ENCODE measurements at places on chromosomes 3 and 15.

DNA sequence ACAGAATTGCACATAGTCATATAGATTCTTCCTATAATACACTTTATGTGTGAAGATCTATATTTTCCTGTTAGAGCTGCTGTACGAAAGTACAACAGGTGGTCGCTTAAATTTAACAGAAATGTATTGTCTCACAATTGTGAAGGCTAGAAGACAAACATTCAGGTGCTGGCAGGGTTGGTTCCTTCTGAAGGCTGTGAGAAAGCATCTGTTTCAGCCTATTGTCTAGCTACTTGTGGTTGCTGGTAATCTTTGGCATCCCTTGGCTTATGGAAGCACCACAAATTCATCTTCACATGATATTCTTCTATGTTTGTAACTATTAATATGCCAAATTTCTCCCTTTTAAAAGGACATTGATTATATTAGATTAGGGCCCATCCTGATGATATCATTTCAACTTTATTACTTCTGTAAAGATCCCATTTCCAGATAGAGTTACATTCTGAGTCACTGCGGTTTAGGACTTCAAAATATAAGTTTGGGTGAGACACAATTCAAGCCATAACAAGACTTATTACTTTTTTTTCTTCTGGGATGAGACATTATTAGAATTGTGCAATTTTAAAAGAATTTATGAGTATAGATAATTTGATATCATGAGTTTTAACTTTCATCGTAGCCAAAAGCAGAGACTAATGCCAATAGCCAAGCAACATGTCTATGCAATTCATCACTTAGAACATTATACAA is 248.1 kb upstream of the BCHE start:
- DNase-seq: no peak

DNA sequence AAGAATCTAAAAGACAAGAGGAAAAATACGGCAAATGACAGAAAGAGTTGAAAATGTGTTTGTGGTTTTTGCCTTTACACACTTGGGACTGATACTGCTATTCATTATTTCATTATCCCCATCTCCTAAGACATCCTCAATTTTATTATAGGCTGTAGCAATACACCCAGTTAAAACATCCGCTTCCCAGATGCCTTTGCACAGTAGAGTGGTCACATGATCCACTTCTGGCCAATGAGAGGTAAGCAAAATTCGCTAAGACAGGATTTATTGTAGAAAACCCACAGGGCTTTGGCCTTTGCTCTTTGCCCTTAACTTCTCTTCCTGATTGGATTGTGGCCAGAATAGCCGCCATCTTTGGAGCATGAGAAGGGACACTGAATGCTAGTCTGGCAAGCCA is 53.2 kb upstream of the BOC start:
- DNase-seq: no peak

GRCh38 chr3:129039271-129040038 is 21.1 kb upstream of the GP9 start:
- no peak for DNase-seq

DNA sequence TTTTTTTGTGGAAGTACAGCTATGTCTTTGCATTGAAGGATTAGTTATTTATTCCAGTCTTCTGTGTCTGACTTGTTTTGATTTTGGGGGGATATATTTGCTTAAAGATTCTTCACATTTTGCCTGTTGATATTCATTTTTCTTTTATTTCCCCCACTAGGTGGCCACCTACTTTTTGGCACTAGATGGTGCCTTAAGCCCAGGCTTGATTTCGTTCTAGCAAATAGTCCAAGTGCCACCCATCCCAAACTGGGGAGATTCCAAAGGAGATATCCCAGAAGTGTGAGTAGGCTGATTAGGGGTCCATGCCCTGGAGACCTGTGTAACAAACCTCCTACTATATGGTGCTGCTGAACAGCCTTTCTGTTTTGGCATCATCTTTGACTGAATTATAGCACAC is 80.0 kb upstream of the SPATA16 start:
- no peak for DNase-seq

DNA sequence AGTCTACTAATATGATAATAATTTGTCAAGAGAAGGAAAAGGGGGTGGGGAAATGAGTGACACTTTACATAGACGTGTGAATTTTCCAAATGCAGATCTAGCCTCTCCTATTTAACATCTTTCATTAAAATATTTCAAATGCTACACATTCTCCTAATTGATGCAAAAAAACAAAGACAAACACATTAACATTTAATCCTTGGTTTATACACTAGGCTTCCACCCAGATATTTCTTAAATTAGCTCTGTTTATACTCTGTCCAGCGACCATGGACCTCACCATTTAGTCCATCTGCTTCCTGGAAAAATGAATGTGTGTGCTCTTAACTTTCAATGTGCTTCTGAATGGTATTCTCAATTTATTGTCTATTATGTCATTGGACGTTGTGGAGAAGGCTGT is 409.9 kb downstream of the LSAMP start:
- no peak for DNase-seq

DNA sequence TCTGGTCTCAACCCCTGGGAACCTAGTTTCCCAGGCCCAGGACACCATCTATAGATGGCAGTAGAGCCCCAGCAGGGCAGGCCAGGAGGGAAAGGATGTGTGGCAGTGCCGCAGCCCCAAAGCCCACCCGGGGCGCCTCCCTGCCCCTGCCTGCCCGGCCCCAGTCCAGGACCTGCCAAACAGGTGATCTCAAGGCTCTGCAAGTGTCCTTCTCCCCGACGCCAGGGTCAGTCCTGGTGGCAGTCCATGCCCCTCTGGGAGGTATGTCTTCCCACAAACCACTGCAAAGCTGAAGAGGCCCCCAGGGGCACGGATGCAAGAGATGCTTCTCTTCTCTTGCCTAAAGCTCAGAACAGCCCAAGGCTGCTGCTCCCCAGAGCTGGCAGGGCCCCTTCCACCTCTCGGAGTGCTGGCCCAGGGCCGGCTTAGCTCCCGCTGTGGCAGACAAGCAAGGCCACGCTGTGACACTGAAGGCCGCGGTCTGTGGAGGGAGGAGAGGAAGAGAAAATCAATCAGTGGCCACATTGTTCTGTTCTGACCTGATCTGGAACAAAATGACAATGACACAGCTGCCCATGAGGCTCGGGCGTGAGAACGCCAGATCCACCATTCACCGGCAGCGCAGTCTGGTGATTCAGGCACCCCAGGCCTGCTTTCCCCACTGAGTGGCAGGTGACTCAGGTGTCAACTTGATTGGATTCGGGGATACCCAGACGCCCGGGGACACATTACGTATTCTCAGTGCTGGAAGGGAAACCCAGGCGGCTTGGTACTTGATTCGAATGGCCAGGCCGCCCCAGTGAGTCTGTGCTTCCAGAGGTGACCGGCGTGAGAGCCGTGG is 34.0 kb downstream of the KLHL25 start:
- no peak for DNase-seq

DNA sequence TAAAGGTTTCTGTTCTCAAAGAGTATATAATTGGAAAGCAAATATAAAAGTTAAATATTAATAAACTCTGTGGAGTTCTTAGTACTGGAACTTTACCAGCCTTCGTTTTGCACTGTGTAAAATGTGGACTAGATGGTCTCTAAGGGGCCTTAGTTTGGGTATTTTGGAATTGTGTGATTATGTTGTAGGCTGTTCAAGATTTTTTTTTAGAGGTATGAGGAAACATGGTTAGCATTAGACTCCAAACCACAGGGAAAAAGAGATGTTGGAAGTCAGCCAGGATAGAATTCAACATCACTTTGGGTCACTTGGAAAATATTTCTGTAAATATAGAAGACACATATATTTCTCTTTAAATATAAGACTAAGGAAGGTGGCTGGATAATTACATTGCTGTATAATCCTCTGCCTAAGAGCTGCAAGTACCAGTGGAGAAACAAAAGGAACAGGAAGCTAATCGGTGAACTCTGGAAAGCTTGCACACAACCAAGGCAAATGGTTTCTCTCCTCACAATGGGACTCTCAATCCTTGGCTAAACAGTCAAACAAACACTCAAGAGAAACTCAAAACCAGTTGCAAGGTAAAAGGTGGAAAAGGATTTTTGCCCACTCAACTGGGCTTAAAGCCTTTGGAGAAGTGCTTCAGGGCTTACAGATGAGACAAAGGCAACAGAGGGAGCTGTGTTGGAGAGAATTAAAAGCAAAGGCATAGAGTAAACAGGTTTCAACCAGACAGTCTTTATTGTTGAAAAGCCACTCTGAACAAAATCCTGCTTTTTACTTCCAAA is 141.7 kb downstream of the NR1D2 start:
- DNase-seq: no peak

DNA sequence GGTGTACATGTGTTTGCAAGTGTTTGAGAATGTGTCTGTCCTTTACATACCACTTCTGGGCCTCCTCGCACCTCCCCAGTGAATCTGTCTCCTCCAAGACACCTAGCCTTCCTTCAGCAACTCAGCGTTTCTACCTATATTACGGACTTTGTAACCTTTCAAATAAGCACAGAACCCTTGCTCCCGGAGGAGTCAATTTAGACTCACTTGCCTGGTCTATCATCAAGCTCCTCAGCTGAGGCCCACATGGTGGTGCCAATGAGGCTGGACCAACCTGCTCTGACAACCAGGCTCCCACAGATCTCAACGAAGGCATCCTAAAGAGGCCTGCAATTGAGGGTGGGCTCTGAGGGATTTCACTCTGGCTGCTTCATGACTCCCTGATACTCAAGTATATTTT is 32.8 kb upstream of the TIMP4 start:
- no peak for DNase-seq

DNA sequence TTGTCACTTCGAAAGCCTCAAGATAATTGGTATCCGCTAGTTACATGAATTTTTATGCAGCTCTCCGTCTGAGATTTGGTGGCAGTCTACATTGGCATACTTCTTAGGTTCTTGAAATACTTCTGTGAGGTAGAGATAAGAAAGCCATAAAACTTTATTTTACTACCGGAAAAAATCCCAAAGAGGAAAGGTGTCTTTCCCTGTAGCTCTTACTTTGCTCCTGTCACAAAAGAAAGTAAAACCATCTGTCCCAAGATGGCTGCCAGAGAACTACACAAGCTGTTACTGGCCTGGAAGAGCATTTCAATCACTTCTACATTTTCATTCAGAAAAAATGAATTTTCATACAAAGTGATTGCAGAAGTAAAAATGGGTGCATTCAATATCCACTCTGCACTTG is 214.8 kb upstream of the ST8SIA2 start:
- DNase-seq: no peak

DNA sequence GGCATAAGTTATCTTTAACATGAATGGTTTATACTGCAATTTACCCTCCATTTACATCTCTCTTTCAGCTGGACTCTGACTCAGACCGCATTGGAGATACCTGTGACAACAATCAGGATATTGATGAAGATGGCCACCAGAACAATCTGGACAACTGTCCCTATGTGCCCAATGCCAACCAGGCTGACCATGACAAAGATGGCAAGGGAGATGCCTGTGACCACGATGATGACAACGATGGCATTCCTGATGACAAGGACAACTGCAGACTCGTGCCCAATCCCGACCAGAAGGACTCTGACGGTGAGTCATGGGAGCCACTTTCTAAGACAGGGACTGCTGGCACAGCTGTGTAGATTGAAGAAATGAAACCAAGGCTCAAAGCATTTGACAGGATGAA is 11.6 kb downstream of the THBS1 start:
- no peak for DNase-seq

GRCh38 chr15:44536302-44536961 is 515 bp upstream of the EIF3J start:
- DNase-seq: no peak

GRCh38 chr15:76299786-76300185 is 11.5 kb downstream of the ETFA start:
- DNase-seq: no peak

GRCh38 chr3:107384428-107384827 is 7.2 kb downstream of the CCDC54 start:
- no peak for DNase-seq

DNA sequence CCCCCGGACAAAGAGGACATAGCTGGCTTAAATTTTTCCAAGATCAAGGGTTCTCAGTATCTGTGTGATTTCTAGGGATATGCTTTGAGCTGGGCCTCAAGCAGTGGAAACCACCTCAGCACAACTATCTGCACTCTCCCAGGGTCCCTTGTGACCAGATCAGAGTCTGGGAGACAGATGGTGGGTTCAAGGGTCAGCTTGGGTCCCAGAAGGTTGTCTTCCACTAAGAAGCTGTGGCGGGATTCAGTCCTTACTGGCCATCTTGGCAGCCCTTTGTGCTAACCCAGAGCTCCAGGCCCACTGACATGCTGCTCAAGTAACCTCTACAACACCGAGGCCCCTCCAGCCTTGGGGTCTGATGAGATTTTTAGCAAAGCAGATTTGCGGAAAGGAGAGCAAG is 2.7 kb downstream of the INSYN1 start:
- no peak for DNase-seq

DNA sequence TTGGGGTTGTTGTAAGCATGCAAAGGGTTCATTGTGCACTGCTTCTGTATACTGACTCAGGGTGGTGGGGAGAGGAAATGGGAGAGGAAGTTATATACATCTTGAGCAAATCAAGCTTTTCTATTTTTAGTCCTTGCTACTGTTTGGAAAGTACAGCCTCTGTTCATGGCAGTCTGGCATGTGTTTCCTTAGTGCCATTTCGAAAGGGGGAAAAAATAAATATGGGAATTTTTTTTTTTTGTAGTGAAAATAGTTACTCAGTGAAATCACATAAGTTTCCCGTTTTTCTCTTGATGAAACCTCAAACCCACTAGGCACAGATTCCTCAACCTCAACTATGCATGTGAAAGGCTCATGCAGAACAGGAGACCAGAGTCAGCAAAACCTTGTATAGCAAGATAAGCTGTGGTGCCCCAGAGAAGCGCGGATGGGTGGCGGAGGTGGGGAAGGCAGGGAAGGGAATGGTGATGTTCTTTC is 353.3 kb downstream of the LPP start:
- no peak for DNase-seq

- no peak for DNase-seq
Measured at GRCh38 chr3:150216041-150216811, 191.9 kb upstream of the TSC22D2 start.

DNA sequence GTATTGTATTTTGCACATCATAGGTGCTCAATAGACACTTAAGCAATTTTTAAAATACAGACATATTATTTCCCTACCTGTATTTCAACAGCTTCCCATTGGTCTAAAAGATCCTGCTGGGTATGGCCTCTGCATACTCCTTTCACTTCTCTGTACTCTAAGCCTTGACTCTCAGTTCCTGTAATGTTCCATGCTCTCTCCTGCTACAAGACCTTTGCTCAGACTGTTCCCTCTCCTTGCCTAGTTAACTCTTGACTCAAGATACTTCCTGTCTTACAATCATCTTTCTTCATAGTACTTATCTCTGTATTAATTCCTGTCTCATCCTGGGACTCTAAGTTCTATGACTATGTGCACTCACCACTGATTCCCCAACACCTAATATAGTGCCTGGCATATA is 1.7 kb downstream of the SCN11A start:
- no peak for DNase-seq

- DNase-seq: no peak
Measured at GRCh38 chr3:162699291-162699690, 1202.7 kb downstream of the OTOL1 start.

DNA sequence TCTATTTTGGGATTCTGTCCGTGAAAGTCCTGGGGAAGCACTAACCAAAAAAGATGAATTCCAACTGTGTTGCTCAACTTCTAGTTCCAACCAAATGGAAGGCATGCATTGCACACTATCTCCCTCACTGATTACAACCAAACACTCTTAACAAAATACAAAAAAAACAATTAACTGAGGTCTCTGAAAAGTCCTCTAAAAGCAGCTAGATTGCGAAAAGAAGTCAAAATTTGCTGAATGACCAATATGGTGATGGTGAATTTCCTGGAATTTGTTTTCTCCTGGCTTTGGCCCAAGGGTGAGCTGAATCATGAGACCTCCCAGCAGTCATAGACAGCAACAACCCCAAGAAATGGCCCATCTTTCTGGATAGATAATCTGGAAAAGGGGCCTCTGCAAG is 28.3 kb downstream of the CYP19A1 start:
- no peak for DNase-seq
